ENCODE measurements at places on chromosomes 4 and X.
A peak's percentile ranks its signal among the peaks of the same experiment; 100 is the strongest.

- DNase-seq = no peak
Observed at GRCh38 chr4:27278615-27279375, 418.2 kb downstream of the STIM2 start.

- peak; percentile 69 for DNase-seq
Observed at GRCh38 chr4:119498527-119498926, 130.1 kb downstream of the PDE5A start.

DNA sequence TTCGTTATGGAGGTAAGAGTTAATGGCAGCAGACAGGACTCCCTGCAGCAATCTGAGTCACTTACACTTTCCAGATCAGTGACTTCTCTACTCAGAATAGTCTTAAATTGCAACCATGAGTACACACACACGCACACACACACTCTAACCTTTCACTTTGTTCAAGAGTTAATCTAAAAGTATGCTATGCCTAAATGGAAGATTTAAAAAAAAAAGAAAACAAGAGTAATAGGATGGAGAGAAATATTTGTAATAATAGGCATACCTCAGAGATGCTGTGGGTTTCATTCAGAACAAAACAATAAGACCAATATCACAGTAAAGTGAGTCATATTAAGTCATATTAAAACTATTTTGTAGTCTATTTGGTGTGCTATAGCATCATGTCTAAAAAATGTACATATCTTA is 969.1 kb upstream of the PCDH10 start:
- DNase-seq = no peak

DNA sequence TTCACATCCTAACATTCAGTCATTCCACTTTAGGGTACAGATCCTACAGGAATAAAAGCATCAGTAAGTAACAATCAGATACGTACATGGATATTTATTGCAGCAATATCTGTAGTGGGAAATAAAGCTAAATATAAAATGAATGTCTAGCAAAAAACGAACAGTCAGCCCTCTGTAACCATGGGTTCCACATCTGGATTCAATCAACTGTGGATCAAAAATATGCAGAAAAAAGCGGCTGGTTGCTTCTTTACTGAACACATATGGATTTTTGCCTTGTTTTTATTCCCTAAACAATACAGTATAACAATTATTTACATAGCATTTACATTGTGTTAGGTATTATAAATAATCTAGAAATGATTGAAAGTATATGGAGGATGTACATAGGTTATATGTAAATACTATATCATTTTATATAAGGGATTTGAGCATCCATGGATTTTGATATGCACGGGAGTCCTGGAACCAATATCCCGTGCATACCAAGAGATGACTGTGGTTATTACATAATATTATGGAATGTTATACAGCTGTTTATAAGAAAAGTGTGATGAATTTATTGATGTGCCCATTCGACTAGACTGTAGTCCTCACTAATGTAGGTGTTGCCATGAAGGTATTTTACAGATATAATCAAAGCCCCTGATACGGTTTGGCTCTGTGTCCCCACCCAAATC is 132.8 kb downstream of the ARHGEF9 start:
- no peak for DNase-seq

DNA sequence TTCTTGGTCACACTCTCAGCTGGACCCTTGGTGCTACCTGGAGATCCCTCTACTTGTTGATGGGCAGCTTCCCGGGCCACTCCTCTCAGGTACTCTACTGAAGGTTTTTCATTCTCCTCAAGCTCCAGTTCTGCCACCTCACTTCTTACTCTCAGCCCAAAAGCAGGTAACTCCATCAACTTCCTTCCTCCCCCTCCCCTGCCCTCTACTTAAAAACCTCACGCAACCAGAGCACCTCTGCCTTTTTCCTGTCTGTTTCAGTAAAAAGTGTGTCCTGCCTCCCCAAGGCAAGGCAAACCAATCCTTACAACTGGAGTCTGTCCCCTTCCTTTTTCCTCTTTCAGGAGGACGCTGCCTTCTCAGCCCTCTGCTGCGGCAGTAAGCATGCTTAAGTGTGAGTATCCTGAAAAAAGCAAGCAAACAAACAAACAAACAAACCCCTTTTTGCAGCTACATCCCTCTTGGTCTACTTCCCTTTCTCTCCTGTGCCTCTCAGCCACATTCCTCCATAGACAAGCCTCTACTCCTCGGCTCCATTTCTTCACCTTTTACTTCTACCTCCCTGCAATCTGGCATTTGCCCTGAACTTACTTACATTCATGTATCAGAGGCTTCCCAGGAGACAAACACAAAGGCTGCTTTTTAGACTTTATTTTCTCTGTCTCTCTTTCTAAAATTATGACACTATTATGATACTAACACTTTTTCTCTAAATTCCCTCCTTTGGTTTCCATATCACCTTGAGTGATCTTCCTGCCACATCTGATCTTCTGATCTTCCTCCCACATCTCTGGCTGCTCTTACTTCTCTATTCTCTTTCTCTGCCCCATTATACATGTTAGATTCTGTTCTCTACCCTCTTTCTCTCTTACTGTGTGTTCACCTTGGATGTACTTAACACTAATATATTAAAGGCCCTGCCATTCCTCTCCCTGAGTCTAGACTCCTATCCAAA is 5.4 kb downstream of the ALPK1 start:
- no peak for DNase-seq

DNA sequence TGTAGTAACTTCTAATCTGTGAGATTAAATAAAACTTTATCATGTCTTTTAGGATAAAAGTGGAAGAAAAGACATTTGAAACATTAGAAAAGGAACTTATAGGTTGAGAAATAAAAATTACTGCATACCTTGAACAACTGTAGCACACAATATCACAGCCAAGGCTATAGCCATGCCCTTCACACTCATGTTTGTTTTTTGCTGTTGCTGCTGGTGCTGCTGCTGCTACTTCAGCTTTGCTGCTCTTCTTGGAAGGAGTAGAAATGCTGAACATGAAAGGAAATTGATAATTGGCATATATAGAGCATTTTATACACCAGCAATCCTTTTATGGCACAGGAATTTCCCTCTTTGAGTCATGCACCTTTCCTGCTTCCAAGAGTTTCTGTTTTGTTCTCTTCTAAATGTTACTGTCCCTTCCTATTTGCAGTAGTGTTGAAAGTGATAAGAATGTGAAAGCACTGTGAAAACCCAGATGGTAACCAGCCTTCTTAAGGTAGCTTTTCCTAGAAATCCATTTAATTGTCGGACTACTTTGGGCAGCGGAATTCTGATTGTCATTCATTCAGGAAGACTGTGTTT is at the start of gene CXCL11:
Gene CXCL11 (minus strand): TSS at position 272 of the 582 bp plus-strand sequence. CDS start 83 bp downstream, at position 189.
- no peak for DNase-seq

- DNase-seq = no peak
Observed at GRCh38 chr4:153976954-153977353, 188.1 kb upstream of the SFRP2 start.

DNA sequence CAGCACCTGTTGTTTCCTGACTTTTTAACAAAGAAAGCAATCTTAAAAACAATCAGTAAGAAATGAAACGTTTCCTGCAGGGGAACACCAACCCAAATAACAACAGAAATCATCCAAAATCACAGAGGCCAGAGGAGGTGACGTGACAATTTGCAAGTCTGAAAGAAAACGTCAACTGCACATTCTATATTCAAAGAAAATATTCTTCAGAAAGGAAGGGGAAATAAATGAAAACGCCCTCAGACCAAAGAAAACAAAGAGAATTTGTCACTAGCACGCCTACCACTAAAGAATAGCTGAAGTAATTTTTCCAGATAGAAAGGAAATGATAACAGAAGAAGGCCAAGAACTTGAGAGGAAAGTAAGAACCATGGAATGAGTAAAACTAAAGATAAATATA is 74.4 kb downstream of the CASP3 start:
- no peak for DNase-seq

DNA sequence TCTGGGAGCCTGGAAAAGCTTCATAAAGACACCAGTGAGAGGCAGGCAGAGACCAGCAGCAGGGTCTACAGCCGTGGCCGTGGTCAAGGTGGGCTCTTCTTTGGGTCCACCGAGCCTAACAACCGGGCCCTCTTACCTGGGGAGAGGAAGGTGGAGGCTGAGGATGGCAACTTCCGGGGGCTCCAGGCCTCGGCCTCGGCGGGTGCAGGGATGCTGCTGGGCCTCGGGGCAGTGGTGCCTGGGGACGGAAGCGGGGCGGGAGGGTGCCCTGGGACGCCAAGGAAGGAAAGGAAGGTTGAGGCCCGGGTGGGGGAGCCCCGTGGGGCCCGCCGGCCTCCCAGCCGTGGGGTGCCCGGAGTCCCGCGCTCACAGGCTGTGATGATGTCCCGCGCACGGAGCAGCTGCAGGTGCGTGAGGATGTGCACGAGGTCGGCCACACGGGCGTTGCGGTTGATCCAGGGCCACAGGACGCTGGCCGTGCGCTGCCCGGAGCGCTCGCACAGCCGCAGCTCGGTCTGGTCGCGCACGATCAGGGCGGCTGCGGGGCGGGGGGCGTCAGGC is 561 bp downstream of the IRAK1 start:
- DNase-seq = no peak

DNA sequence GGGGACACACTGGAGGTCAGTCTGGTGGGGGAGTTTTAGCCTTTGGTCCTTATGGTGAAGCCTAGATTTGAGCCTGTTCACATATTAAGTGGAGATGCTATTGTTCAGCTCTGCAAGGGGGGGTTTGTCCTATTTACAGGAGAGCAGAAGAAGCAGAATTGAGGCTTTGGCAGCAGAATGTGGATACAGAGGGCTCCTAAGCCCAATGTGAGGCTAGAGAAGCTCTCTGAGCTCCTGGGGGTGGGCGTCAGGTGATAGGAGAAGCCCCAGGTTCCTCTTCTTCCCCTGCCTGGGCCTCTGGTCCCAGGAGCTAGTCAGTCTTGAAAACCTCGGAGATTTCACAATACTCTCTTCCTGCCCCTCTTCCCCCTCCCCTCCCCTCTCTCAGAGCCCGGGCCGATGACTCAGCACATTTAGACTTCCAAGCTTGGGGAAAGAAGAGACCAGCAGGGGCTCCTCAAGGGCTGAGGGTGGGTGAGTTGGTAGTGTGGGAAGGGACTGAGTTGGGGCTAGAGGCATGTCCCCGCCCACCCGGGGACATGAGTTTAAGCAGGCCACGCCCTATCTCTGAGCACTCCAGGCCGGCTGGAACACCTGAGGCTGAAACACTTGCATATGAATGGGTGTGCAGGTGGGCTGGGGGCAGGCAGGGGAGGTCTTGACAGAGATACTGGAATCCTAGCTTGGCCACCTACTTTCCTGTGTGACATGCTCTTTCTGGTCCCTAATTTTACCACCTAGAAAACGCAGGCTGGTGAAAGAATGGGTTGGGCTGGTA is 3.4 kb downstream of the TFE3 start:
- DNase-seq = peak; percentile 51

GRCh38 chr4:152265149-152265621 is 270.7 kb downstream of the FBXW7 start:
- no peak for DNase-seq

GRCh38 chr4:118014831-118015230 is 19.5 kb upstream of the NDST3 start:
- DNase-seq = no peak

GRCh38 chrX:116930311-116930710 is 467.5 kb upstream of the CT83 start:
- DNase-seq = no peak

- no peak for DNase-seq
Observed at GRCh38 chrX:7316280-7316679, 168.3 kb upstream of the PUDP start.

- DNase-seq = no peak
Observed at GRCh38 chr4:112889619-112890527, 159.6 kb upstream of the ANK2 start.

- no peak for DNase-seq
Observed at GRCh38 chr4:2260344-2261109, 1.4 kb downstream of the MXD4 start.

DNA sequence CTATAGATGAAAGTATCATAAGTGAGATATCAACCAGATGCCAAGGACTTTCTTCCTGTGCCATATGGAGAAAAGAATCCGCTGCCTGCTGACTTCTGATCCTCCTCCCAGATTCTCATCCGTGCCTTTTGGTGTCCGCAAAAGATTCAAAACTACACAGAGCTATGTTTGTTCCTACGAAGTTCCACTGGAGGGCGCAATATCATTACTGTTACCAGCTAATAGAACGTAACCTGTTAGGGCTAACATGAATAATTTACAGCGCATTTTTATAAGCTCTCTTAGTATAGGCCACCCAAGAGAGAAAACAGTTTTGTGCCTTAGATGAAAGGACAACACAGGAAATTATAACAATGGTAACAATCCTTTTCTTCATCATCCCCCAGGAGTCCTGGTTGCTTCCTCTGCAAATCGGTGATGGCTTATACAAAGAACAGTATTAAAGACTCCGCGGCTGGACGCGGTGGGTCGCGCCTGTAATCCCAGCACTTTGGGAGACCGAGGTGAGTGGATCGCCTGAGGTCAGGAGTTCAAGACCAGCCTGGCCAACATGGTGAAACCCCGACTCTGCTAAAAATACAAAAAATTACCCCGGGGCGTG is 22.8 kb upstream of the CENPVL3 start:
- peak; percentile 61 for DNase-seq

DNA sequence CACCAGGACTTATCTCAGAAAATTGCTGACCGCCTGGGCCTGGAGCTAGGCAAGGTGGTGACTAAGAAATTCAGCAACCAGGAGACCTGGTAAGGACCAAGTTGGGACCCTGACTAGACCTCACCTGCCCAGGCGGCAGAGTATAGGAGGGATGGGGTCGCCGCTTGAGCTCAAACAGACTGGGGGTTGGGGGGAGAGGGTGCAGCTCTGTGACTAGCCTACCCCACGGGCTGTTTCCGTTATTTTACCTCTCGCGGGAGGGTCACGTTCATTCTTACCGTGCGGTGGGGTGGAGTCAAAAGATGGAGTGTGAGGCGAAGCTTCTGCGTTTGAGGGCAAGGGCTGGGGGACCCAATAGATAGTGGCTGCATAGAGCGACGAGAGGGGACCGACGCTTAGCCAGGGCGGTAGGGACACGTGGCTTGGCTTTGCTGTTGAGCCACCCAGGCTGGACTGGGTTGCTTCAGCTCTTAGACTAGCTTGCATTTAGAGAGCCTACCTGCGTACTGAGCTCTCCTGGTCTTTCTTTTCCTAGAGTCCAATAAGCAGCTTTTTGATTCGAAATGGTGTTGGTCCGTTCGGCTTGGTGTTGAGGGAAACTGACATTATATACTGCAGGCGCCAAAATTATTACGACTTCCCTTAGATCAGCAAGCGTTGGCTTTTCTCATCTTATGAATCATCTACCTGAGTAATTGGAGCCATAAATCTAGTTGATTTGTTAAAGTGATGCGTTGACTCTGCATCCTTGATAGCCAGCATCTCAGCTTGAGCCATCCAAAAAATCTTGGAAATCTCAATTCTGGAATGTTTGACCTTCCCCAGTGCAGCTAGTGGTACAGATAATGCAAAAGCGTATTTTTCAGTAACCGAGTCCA is 591 bp downstream of the PRPS1 start:
- DNase-seq = peak; percentile 55
